Activated CD4-positive, CD25-positive, alpha-beta regulatory T cell treated with anti-CD3 and anti-CD28 coated beads, Interleukin-2, amount 50 U/mL, for 72 hours (primary cell): ENCODE measurements at places on chromosomes 7 and 10.

GRCh38 chr7:92325173-92325572 is 79.4 kb downstream of the ANKIB1 start:
- DNase-seq: no peak

GRCh38 chr10:47317251-47317650 is 5.0 kb upstream of the GDF2 start:
- no peak for DNase-seq

- no peak for DNase-seq
Observed at GRCh38 chr7:121436136-121436535, 40.0 kb upstream of the FAM3C start.

DNA sequence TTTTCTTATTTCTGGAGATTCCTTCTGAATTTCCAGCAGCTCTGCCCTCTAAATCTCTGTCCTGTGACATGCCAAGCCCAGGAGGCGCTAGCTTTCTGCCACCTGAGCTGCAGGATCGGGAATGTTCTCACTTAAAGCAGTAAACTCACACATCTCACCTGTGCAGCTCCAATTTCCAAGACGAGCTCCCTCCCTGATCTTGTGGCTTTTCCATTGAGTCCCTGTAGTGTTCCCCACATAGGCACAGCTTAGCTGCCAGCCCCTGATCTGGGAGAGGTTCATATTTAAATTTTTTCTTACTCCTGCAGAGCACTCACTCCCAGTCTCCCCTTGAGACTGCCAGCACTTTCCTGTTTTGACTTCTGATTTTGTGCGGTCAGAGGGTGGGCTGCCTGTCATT is 479.3 kb downstream of the GLRX3 start:
- no peak for DNase-seq

- DNase-seq: no peak
Observed at GRCh38 chr10:69567920-69568319, 5.3 kb downstream of the NEUROG3 start.

- DNase-seq: no peak
Observed at GRCh38 chr10:116253716-116254115, 19.3 kb downstream of the GFRA1 start.

DNA sequence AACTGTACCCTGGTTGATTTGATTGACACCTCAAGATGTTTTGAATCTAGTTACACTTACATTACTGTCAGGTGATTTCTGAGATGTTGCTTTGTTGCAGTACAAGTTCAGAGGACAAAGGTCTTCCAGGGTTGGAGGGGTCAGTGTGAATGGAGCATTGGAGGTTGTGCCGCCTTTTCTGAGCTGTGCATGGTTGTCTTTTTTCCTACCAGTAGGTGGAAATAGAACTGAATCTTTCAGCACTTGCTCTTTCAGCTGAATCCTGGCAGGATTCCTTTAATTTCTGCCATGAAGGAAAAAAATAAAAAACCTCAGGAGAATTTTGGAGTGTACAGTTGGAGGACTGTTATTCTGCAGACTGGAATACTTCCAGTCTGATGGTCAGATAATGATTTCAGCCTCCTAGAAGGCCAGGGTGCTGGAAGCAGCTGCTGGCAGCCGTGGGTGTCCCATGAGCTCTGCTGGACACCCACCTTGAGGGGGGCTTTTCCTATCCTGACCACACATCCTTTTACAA is 82.7 kb downstream of the PLCE1 start:
- DNase-seq: no peak
